ENCODE measurements at places on chromosomes 2 and 18.

- DNase-seq, result no peak
Observed at GRCh38 chr2:235286622-235287374, 207.0 kb upstream of the AGAP1 start.

DNA sequence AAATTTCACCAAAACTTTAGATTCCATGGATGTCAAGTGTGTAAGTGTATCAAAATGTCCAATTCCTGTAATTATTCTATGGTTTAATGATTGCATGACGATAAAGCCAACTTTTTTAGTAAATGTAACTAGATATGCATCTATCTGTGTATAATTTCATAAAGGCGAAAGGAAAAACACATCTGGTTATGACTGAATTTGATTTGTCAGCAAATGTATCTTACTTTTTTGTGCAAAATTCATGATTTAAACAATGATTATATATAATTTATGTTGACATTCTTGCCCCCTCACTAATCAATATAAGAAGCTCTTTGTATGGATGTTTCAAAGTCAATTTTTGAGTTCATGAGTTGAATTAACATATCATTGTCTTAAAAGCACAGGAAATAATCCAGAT, 138.5 kb downstream of the KCNJ3 start:
- DNase-seq, result no peak

GRCh38 chr18:7336623-7337022, 105.7 kb downstream of the LRRC30 start:
- DNase-seq, result no peak

DNA sequence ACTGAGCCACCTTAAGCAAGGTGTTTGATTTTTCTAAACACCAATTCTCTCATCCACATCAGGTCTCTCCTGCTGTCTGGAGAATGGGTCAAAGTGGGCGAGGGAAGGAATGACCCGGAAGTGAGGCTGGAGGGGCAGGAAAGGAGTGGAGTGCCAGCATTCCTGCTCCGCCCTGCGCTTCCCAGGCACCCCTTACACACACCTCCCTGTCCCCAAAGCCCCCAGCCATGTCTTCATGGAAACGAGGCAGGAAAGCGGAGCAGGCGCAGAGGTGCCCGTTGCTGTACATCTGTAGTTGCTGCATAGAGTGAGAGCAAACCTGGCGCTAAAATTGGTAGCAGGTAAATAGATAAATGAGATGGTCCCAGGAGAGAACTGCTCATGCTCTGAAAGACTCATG, 27.2 kb upstream of the NT5DC4 start:
- no peak for DNase-seq

- no peak for DNase-seq
Observed at GRCh38 chr2:189024901-189025618, 50.9 kb downstream of the COL3A1 start.

DNA sequence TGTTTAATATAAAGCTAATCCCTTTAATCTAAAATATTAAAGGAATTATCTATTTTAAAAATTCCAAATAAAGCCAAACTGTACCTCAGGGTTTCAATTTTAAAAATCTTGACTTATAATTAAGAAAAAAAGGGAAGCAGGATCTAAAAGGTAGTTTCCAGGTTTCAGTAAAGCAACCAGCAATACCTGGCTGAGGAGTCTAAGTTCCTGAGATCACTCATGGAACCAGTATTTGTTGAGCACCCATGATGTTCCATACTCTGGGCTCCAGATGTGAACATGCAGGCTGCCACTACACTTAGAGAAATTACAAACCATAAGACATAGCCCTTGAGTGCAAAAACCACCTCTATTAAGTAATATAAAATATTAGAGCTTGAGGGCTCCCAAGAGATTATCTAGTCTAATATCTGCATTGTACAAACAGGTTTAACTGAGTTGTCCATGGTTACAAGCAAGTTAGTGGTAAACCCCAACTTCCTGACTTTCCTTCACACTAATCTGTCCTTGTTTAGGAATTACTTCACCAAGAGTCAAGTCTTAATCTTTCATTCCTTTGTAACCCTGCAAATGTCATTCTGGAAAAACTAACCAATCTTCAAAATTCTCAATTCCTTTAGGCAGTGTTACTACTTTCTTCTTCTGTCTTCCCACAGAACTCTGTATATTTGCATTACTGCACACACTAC, 49.2 kb downstream of the CLASP1 start:
- peak; percentile 19 for DNase-seq

DNA sequence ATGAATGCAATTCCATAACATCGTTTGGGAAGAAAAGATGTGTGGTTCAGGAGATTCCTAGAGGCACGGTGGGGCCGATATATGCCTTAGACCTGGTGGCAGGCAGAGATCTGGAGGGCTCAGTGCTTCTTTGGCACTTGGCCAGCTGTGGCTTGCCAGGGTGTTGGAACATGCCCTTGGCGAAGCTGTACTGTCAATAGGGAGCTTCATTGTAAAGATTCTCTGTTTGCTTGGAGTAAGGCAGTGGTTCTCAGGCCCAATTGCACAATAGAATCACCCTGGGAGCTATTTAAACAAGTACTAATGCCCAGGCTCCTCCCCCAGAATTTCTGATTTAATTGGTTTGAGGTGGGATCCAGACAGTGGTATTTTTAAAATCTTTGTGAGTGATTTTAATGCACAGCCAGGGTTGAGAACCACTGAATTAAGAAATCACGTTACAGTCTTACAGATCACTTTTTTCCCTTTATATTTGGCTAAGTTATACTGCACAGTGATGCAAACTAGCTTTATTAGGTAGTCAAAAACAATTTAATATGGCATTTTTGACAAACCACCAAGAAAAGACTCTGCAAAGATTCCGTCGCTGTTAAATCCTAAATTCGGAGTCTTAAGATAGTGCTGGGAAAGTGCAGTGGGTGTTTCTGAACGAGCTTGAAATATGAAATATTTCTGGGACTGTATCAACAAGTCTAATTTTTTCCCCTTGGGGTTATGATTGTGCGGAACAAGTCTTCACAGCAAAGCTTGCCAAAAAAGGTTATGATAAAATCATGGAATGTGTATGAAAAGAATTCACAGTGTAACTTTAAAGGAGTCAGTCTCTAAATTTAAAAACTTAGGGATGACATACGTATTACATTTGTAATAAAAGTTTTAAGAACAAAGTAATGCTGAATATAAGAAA, 78.0 kb downstream of the CRIM1 start:
- peak; percentile 38 for DNase-seq

- DNase-seq, result no peak
Observed at GRCh38 chr2:71786291-71787107, 333.1 kb downstream of the DYSF start.

Measured in retinal pigment epithelial cell (primary cell).